ENCODE measurements at places on chromosomes 6 and 20. TPM values are rescaled to one million over a fixed set of nuclear protein-coding genes. Genes with fewer than 3 reads are reported as not detected.

The RSPO3 gene
- not detected for total RNA-seq

The TTK gene
- total RNA-seq: 22.4 TPM

The C20orf204 gene
- 5.5 TPM for total RNA-seq

The ZHX3 gene
- total RNA-seq: 11.7 TPM

The OR2H2 gene
- not detected for total RNA-seq
